ENCODE measurements at places on chromosomes 4 and X.

DNA sequence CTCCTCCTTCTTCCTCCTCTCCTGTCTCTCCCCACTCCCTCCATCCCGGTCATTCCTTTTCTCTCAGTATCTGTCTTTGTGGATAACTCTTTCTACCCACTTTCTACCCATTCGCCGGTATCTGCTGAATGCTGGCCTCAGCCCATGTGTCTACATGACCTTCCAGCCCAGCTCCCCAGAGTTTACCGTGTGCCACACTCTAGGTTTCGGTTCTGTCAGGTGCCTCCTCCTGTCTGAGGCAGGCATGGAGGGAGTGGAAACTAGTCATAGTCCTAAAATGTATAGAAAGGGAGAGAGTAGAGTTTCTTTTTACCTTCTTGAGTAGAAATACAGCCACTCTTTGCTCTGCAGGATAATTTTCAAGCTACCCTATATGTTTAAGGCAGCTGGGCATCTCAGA is 33.5 kb upstream of the SCRG1 start:
- H3K36me3 ChIP-seq: no peaks in the 10 kb centered on the region
- no peak overlapping the region for H3K4me3 ChIP-seq
- no peak overlapping the region for H3K27ac ChIP-seq

DNA sequence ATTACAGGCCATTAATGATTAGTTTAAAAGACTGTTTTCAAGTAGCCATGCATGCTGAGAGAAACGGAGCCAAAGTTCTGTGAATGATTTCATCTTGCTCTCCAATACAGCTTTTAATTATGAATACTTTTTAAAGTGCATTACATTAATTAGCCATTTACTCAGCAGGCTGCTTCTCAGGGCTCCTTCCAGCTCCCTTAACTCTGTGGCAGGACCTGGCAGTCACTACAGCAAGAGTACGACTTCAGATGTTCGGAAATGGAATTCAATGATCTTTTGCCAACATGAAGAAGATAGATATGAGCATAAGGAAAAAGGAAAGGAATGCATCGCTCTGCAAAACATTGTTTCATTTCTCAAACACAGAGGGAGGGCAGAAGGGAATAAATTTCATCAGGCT is 987.2 kb downstream of the PDHA2 start:
- no peak overlapping the region for H3K27ac ChIP-seq
- H3K36me3 ChIP-seq: no peaks in the 10 kb centered on the region
- no peaks in the 10 kb centered on the region for H3K27me3 ChIP-seq
- DNase-seq: no peak

DNA sequence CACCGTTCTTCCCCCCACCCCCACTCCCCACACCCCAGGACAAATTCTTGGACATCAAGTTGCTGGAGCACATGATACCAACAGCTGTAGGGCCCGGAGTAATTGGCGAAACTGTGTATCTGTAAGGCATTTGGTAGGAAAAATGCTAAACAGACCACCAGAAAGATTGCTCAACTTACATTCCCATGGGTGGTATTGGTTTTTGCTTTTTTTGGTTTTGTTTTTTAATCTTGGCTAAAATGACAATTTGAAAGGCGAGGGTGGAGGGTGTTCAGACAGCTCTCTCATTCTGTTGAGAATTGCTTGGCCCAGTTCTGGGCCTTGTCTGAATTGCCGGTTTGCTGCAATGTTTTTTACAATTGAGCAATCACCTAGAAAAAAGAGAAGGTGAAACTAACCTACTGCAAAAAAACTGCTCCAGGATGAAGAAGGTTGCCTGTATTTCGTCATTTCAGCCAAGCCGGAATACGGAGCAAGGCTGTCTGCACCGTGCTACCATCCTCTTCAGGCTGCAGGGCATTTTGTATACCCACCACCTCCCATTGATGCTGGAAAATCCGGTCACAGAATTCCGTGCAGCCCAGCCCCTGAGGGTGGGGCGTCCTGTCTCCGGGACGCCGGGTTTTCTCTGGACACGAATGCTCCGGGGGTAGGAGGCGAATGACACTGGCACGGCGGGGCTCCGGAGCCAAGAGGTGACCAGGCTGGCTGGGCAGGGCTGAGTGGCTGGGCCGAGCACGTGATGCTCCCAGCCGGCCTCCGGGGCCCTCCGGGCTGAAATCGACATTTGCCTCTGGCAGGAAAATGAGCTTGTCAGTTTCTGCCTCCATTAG is at the start of gene CLCN4:
Gene CLCN4, plus strand, starts transcription at position 777 of the 833 bp plus-strand sequence. CDS start 28,058 bp downstream, outside the sequence.
- DNase-seq: no peak
- no peaks in the 10 kb centered on the region for H3K27me3 ChIP-seq
- no peak within 1 kb of the TSS for H3K27ac ChIP-seq
- peaks cover 13% of the 10 kb centered on the region for H3K4me1 ChIP-seq
- no peaks in the 10 kb centered on the region for H3K36me3 ChIP-seq

DNA sequence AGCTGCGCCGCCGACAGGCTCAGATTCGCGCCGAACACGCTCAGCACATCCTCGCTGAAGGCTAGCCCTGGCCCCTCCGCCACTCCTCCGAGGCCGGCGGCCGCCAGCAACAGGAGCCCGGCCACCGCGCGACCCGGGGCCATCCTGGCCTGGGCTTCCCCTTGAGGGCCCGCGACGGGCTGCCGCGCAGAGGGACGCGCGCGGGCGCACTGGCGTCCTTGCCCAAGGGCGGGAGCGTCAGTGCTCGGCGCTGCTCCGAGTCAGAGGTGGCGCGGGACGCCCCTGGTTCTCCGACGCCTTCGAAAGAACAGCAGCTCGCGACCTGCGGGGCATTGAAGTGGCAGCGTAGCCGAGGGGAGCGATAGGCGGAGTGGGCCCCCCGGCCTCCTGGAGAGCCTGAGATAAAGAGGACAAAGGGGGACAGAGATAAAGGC is 745 bp downstream of the SLC39A8 start:
- H3K27me3 ChIP-seq: no peaks in the 10 kb centered on the region
- H3K36me3 ChIP-seq: no peaks in the 10 kb centered on the region
- peak overlapping the region; percentile 85 for H3K27ac ChIP-seq
- H3K4me1 ChIP-seq: peaks cover 22% of the 10 kb centered on the region
- H3K4me3 ChIP-seq: peak overlapping the region; percentile 51
- DNase-seq: peak; percentile 66

- DNase-seq: no peak
- H3K27ac ChIP-seq: no peak overlapping the region
- no peak overlapping the region for H3K4me3 ChIP-seq
Measured at GRCh38 chr4:43274376-43274775, 381.9 kb downstream of the GRXCR1 start.

Measured in K562 (cell line).